ENCODE measurements at places on chromosomes 4 and X.
A peak's percentile ranks its signal among the peaks of the same experiment; 100 is the strongest.

DNA sequence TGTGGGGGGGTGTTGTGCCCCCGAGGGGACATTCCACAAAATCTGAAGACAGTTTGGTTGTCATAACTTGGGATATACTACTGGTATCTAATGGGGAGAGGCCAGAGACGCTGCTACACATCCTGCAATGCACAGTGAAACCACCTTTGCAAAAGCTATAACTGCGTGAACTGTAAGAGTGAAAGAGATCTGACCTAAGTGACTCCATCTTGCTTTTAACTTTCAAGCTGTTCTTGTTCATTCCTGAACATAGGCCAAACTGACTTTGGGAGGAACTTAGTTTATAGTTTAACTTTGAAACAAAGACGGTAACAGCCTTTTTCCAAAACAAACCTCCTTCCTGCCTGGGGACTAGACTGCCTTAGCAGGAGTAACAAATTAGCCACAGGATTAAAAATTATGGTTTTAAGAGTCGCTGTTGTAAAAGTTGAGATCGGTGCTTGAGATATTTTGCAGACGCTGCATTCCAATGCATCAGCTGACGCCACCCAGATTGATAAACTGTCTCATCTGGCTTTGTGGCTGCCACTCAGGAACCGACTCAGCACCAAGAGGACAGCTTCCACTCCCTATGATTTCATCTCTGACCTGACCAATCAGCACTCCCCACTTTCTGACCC, 70.9 kb downstream of the ATXN3L start:
- no peak for DNase-seq

- no peak for DNase-seq
These were observed 391.4 kb downstream of the RAB28 start for GRCh38 chr4:13092702-13093101.

- DNase-seq: no peak
These were observed 909 bp upstream of the SLAIN2 start for GRCh38 chr4:48340276-48340964.

- no peak for DNase-seq
These were observed 765 bp downstream of the CFAP97 start for GRCh38 chr4:185202984-185203485.

GRCh38 chr4:113173126-113173792, 123.8 kb downstream of the ANK2 start:
- DNase-seq: no peak

DNA sequence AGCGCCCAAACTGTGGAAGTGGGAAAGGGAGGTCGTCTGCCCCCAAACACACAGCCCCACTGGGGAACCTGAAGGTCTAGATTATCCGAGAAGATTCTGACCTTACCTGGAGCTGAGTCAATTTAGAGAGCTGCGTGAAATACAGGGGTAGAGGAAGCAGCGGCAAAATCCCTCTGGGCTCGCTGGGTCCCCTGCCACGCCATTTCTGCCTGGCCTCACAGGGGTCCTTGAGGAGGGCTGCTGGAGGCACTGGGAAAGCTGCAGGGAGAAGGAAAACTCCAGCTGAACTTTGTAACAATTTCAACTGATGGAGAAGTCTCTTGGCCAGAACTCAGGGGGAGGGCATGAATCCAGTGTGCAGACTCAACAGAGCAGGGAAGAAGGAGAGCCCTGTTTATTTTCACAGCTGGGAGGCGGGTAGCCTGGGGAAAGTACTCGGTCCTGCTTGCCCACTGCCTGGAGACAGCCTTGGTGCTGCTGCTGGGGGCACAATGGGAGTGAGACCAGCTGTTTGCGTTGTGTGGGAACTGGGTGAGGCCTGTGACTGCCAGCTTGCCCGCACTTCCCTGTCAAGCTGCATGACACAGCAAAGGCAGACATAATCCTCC, 93.2 kb upstream of the MAPK10 start:
- DNase-seq: no peak

DNA sequence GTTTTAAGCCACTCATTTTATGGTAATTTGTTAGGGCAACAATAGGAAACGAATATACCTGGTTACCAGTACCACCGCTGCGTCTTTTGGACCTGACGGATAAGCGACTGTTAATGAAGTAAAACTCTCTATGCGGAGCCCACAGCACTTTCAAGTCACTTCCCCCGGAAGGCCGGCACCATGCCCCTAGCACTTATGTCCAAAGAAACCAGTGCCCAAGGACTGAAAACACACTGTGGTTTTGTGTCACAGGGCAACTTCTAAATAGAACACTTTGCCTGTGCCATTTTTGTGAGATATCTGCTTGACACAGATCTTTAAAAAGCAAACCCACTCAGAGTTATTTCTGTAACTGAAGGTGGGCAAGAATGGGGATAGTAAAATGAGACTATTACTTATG, 22.7 kb downstream of the SH3KBP1 start:
- DNase-seq: no peak

- no peak for DNase-seq
These were observed 33.0 kb downstream of the PRKX start for GRCh38 chrX:3680459-3680858.

DNA sequence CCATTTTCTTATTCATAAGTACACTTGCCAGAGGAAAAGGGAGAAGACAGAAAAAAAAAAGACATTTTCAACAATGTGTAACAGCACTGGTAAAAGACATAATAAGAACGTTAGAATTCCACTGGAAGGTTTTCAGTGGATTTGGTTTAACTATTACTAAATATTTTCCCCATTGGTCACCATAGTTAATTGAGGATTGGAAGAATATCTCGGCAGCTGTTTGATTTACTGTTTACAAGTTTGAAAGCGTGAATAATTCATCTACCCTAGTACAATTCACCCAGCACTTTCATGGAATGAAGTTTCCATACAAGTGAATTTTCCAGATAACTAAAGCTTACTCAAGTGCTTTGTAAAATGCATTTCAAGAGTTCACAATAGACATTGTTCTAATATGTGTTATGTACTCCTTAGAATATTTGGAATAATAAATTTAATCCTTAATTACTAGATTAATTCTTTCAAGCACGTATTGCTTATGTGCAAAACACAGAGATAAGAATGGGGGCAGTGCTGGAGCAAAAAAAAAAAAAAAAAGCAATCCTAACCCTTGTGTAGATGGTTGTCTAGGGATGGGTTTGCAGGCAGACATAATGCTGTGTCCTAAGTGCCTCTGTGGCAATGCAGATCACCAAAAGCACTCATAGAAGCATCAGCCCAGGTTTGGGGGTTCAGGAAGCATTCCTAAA, 57.1 kb downstream of the ENPEP start:
- DNase-seq: no peak

DNA sequence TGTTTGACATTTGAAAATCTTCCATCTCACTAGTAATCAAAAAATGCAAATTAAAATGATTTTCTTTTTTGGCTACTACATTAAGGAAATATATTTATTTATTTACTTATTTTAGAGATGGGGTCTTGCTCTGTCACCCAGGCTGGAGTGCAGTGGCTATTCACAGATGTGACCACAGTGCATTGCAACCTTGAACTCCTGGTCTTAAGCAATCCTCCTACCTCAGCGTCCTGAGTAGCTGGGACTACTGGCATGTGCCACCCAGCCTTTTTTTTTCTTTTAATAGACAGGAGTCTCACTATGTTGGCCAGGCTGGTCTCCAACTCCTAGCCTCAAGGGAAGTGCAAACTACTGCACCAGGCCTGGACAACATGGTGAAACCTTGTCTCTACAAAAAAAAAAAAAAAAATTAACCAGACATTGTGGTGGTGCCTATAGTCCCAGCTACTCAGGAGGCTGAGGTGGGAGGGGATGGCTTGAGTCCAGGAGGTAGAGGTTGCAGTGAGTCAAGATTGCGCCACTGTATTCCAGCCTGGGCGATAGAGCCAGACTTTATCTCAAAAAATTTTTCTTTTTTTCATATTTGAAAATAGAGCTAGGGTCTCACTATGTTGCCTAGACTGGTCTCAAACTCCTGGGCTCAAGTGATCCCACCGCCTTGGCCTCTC, 4.4 kb upstream of the SMIM14 start:
- no peak for DNase-seq

DNA sequence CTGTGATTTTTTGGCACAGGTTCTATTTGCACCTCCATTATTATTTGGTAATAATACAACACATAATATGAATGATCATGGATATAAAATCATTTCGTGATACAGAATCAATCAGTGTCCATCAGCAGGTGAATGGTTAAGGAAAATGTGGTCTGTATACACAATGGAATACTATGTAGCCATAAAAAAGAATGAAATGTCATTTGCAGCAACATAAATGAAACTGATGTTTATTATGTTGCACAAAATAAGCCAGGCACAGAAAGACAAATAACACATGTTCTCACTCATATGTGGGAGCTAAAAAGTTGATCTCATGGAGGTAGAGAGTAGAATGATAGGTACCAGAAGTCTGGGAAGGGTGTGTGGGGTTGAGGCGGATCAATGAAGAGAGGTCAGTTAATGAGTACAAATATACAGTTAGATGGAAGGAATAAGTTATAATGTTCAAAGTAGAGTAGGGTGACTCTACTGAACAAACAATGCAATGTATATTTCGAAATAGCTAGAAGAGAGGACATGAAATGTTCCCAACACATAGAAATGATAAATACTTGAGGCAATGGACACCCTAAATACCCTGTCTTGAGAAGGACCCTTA, 1.1 kb upstream of the SMARCA1 start:
- DNase-seq: no peak

DNA sequence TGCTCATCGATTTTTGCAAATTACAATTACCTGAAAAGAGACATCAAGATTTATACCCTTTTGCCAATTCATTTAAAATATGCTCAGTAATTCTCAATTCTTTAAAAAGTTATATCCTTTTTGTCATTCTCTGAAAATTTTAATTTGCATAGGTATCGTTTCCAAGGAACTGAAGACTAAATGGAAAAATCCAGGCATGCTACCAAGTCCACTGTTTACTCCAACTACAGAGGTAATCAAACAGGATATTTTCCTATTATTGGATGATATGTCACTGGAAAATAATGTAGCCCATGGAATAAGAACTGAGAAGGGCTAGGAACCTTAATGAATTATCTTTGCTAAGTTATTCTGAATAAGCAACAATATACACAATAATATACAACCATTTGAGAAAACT, 132.7 kb downstream of the THOC2 start:
- no peak for DNase-seq

- no peak for DNase-seq
These were observed 289.0 kb downstream of the STIM2 start for GRCh38 chr4:27149541-27150212.

- DNase-seq: no peak
These were observed 174.7 kb upstream of the RPL34 start for GRCh38 chr4:108445716-108446115.

- DNase-seq: peak; percentile 62
These were observed 19.7 kb upstream of the PRPS2 start for GRCh38 chrX:12771445-12772069.

GRCh38 chr4:84948056-84948455, 18.4 kb downstream of the WDFY3 start:
- DNase-seq: no peak

DNA sequence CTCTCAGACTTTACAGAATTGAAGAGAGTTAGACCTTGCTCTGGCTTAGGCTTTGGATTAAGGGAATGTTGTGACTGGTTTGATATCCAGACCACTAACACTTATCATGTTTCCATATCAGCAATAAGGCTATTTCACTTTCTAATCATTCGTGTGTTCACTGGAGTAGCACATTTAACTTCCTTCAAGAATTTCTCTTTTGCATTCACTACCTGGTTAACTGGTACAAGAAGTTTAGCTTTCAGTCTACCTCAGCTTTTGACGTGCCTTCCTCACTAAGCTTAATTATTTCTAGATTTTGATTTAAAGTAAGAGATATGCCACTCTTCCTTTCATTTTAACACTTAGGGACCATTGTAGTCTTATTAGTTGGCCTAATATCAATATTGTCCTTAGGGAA, 62.6 kb downstream of the CASP6 start:
- DNase-seq: no peak

GRCh38 chrX:32545101-32545500, 666.2 kb downstream of the DMD start:
- no peak for DNase-seq

DNA sequence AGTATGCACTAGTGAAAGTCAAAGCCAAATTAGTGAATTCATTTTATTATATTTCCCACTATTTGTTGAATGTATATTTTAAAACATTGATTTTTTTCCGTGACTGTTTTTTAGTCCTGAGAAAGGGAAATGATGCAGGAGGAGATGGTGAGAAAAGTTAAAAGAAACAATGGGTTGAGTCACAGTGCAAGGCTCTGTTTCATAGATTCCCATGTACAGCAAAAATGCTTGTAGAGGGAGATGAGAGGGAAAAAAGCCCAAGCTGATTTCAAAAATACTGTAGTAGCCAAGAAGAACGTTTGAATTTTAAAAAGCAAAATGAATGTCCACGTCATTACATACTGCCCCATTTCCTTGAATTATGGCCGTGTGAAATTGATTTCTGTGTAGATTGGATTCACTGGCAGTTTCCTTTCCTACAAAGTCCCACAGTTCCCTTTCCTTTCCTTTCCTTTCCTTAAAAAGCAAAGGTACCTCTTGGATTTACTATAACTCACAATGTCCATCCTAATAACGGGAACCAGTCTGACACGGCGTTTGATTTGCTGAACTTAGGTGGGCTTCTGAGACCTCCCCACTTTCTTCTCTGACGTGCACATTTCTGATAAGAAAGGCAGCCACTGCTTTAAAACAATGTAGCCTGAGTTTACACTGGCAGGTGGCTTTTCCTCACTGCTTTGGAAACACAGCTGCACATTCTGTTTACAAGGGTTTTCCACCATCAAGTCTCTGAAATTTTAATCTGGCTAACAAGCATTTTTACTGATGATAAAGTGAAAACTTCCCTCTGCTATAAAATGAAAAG, 63.7 kb downstream of the SPCS3 start:
- no peak for DNase-seq

DNA sequence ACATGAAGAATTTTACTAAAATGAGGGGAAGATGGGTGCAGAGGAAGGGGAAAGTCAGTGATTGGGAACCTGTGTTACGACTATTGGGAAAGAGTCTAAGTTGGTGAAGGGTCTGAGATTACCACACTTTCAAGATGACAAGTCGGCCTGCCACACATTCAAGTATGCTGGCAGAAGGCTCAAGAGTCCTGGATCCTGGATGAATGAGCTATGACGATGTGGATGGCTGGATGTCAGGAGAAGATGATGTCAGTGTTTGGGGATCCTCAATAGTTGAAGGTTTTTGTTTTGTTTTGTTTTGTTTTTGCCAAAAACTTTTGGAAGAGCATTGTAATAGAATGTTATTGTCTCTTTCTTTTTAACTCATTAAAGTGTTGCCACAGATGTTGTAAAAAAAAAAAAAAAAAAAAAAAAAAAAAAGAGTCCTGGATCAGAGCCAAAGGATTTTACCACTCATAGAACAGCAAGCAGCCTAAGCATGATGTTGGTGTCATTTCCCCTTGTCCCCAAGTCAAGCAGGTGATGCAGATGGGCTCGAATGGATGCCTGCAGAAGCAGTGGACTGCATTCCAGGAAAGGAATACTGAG, 120.6 kb downstream of the REELD1 start:
- DNase-seq: no peak

GRCh38 chr4:42487230-42487629, 89.9 kb downstream of the SHISA3 start:
- no peak for DNase-seq

- DNase-seq: no peak
These were observed 914 bp downstream of the TRAPPC2 start for GRCh38 chrX:13733506-13733905.

Measured in GM10248 (cell line).